ENCODE measurements at places on chromosomes 5 and 9.
A peak's percentile ranks its signal among the peaks of the same experiment; 100 is the strongest.

GRCh38 chr9:128254855-128255759 is 20.7 kb downstream of the GOLGA2 start:
- no peak for DNase-seq

- no peak for DNase-seq
Observed at GRCh38 chr5:153530357-153531143, 40.1 kb downstream of the GRIA1 start.

- DNase-seq, result peak; percentile 74
Observed at GRCh38 chr9:105296877-105297287, 52.4 kb downstream of the SLC44A1 start.

GRCh38 chr9:111276431-111277128 is 53.4 kb downstream of the OR2K2 start:
- DNase-seq, result no peak

DNA sequence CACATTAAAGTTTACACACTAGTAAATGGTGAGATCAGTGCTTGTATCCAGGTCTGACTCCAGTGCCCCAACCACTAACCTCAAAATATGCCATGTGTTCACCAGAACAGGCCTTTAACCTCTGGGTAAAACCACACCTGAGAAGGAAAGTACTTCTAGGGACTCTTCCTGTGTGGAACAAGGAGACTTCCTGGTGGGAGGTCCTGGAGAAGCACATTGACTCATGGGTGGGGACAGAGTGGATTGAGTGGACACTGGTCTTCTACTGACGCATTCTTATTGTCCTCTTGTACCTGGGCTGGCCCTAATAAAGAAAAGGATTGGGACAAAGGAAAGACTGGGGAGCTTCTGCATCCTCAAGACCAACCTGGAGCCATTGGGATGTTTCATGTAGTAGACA is 43.4 kb downstream of the ANGPTL2 start:
- no peak for DNase-seq

- no peak for DNase-seq
Observed at GRCh38 chr5:54206580-54207229, 103.7 kb downstream of the ARL15 start.

GRCh38 chr5:172830275-172830799 is 3.7 kb upstream of the ERGIC1 start:
- no peak for DNase-seq

DNA sequence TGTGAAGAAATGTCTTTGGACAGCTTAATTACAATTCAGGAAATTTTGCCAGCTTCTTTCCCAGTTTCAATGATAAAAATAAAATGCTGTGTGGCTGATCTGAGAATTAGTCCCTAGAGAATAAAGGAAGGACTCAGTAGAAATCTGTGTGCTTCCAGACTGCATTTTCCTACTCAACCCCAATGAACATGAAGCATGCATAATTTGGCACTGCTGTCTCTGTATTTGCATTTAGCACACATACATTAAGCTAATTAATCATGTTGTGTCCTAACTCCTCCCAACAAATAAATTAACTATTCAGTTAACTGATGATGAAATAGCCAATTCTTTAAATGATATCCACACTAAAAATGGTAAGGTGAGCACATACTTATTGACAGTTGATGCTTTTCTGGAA is 380.0 kb upstream of the RORB start:
- no peak for DNase-seq

- DNase-seq, result no peak
Observed at GRCh38 chr5:133890776-133891280, 77.6 kb downstream of the C5orf15 start.

DNA sequence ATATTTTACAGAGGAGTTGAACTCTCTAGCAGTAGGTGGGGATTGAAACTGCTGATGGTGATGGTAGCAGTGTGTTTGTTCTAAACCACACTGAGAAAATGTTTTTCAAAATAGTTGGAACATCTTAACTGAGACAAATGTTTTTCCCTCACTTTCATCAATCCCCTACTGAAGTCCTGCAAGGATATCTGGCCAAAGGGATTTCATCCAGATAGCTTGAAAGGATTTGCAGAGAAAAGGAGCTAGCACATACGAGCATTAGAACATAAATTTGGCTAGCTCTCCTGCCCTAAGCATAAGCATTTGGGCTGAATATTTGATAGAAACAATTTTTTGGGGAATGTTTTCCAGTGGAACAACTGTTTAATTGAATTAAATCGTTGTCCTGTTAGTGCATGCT is 153.9 kb downstream of the CDH9 start:
- no peak for DNase-seq

- no peak for DNase-seq
Observed at GRCh38 chr5:58504766-58505165, 13.5 kb downstream of the GAPT start.

DNA sequence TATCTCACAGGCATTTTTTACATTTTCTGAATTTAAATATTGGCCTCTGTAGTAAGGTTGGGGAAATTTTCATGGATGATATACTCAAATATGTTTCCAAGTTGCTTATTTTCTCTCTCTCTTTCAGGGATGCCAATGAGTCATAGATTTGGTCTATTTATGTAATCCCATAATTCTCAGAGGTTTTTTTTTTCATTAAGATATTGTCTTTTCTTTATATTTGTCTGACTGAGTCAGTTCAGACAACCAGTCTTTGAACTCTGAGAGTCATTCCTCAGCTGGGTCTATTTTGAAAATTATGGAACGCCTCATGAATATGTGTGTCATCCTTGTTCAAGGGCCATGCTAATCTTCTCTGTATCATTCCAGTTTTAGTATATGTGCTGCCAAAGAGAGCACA is 223.2 kb downstream of the PCSK1 start:
- DNase-seq, result no peak

DNA sequence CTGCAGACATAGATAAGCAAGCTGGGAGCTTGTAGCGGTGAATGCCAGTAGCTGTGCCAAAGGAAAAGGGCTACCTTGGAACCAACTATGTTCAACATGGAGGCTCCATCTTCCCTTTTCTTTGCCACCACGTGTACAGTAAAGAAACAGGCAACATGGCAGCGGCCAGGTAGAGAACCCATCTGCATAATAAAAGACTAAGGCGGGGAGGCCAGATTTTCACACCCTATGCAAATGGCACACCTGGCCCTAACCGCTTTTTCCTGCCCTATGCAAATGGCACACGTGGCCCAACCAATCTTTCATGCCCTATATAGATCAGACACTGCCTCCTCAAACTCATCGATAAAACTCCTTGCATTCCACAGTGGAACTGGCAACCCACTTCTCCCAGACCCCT is 477.5 kb upstream of the EDIL3 start:
- no peak for DNase-seq

- DNase-seq, result no peak
Observed at GRCh38 chr5:58455480-58455879, 4.4 kb downstream of the PLK2 start.
